CD4-positive, alpha-beta T cell (primary cell): ENCODE measurements at places on chromosomes 2 and 18. TPM values are rescaled to one million over a fixed set of nuclear protein-coding genes. Genes with fewer than 3 reads are reported as not detected.
A peak's percentile ranks its signal among the peaks of the same experiment; 100 is the strongest.

DNA sequence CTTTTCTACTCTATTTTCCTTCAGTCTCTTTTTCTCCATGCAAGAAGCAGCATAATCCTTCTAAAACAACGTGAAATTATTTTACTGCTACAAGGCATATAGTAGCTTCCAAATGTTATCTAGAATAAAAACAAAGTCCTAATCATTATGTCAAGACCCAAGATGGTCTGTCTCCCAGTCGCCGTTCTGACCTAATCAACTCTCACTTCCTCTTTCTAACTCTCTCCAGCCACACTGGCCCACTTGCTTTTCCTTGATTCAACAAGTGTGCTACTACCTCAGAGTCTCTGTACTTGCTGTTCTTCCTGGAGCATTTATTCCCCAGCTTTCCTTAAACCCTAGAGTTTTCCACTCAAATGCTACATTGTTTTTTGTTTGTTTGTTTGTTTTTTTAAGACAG lies 1491.2 kb downstream of the LRP1B start:
- DNase-seq, result no peak

DNA sequence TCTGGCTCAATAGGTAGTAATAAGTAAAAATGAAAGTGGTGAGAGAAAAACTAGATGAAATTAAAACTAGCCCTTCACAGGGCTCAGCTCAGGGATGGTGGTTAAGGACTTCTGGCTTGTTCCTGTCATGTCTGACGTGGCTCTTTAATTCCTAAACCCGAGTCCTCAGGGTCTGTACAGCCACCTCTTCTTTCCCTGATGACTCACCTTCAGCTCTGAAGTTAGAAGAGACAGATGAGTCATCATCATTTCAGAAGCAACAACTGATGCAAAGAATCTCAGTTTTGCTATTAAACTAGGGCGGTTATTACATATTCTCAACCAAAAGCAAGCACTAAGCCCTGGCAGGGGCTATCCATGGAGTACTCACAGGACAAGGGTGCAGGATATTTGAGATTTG lies 24.0 kb upstream of the ITGB6 start:
- DNase-seq, result no peak

The TET3 gene
- total RNA-seq, result 24.1 TPM

DNA sequence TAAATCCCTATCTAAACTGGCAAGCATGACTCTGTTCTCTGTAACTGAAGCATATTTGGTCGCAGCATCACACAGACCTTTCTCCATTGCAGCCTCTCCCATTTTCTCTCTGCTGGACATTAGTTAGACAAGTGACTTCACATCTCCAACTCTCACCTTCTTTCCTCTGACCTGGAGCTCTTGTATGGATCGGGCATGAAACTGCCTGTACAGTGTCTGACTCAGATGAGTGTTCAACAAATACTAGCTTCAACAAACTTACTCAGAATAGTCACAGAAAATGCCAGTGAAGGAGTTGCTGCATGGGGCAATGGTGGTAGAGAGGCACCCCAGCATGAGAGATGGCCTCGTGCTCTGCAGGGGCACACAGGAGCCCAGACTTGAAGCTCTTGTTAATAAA lies 104.7 kb upstream of the COPS8 start:
- no peak for DNase-seq

- peak; percentile 89 for DNase-seq
Measured at GRCh38 chr2:237923481-237924163, 43.2 kb upstream of the UBE2F start.

The HDLBP gene
- 82.0 TPM for total RNA-seq

DNA sequence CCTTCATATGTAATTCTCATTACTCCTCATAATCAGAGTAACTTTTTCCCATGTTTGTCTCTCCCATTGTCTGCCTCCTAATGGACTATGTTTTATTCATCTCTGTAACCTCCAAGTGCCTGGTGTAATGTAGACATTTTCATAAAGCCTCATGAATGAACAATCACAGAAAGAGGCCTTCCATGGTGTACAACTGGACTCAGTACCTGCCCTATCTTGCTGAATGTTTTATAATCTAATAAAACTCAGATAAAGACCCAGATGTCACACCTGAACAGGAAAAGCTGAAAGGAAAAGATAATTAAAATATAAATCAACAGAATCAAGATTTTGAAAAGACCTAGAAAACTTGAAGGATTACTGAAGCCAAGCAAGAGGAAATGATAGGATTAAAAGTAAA lies 36.7 kb downstream of the RAB1A start:
- DNase-seq, result no peak

The LRRC30 gene
- total RNA-seq, result not detected
